Renal cortex interstitium (tissue), 15 donors: ENCODE measurements at places on chromosomes 2 and 18.

- no peak for DNase-seq
Measured at GRCh38 chr2:156065912-156066311, 266.6 kb downstream of the NR4A2 start.

GRCh38 chr18:27447930-27448329, 262.8 kb upstream of the CHST9 start:
- no peak for DNase-seq

DNA sequence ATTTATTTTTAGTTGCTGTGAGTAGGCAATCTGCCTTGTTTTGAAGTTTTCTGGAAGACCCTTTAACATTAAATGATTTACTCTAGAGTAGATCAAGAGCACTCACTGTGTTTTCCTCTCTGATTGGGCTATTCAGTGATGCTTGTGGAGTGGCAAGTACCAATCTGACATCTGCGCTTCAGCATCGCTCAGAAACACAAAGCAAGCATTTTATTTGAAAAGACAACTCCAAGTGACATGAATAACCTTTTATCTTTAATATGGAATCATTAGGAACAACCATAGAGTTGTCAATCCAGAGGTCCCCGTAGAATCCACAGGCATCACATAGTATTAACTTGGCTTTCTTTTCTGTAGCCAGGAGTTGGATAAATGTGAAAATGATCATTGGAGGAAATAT, 114.7 kb downstream of the CPS1 start:
- DNase-seq: no peak

- no peak for DNase-seq
Measured at GRCh38 chr2:127092901-127093516, 13.9 kb downstream of the BIN1 start.

- no peak for DNase-seq
Measured at GRCh38 chr2:69701100-69701945, 40.6 kb upstream of the ANXA4 start.

DNA sequence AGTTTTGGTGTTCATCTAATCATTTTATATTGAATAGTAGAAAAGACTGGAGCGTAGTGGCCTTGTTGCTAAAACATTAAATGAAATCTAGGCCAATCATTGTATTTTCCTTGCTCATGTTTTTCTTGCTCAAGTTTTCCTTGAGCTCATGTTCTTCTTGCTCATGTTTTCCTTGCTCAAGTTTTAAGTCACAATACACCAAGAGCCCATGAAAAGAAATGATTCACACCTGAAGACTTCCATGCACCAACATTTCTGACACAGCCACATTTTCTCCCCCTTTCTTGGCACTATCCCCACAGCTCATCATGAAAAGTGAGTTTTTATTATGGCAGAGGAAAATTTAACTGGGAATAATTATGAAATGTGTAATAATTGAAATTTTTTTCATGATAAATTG, 92.0 kb downstream of the LRP1B start:
- DNase-seq: no peak

DNA sequence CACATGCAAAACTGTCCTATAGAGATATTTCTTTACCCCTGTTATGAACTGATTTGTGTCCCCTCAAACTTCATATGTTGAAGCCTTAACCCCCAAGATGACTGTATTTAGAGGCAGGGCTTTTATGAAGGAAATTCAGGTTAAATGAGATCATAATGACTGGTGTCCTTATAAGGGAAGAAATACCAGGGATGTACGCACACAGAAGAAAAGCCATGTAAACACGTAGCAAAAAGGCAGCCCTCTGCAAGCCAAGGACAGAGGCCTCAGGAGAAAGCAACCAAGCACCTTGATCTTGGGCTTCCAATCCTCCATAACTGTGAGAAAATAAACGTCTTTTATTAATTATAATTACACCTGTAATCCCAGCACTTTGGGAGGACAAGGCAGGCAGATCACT, 101.3 kb upstream of the NDUFV2 start:
- DNase-seq: no peak

- no peak for DNase-seq
Measured at GRCh38 chr2:147683380-147683779, 161.4 kb upstream of the ACVR2A start.
